ENCODE measurements at places on chromosomes 6 and 20.

DNA sequence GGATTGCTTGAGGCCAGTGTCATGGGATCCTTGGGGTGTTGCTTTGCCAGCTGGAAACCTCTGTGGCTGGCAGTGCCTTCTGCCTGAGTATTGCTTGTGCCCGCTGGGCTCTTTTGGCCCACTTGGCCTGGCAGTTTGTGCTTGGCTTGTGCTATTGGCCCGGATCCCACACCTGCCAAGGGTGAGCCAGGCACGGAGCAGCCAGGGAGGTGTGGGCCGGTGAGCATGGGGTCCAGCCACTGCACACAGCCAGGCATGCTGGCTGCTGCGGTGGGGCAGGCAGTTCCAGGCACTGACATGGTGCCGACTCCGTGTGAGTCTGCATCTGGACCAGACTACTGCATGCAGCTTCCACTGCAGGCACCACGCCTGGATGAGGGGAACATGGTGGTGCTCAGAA lies 62.5 kb upstream of the SYNCRIP start:
- DNase-seq, result no peak

- peak; percentile 6 for DNase-seq
Measured at GRCh38 chr6:30821862-30822784, 62.2 kb upstream of the DDR1 start.

DNA sequence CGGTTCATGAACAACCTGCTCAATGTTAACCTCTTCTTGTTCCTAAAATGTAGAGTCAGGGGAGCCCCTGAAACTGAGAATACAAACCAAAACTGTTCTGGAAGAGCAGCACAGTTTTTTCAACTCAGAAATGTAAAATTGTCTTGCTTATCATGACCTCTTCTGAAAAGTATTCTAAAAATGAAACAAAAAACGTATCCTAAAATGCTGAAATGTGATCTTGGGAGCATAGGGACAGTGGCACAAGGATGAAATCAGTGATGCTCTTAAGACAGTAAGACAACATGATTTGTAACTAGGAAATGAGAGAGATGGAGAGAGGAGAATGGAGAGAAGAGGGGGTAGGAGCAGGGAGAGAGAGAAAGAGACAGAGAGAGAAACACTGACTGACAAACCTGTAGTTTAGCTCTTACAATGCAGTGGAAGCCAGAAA lies 27.5 kb downstream of the NCOA7 start:
- no peak for DNase-seq

- no peak for DNase-seq
Measured at GRCh38 chr6:25155211-25155610, 124.0 kb upstream of the CARMIL1 start.

DNA sequence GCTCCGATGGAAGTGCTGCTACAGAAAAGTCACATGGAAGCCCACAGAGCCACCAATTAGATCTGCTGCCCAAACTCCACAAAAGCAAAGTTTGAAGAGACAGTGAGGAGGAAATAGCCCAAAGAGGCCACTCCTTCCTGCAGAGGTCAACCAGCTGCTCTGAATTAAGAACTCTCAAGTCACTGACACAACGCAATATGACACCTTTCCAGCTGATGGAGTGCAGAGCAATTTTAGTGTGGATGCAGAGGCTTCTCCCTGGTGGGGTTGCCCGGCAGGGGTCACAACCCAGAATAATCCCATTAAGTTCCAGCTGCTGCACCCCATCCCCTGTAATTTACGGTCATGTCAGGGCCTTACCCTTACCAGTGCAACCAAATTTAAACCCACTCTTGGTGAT lies 361.9 kb upstream of the JARID2 start:
- no peak for DNase-seq

GRCh38 chr6:128507337-128508310 lies 12.8 kb downstream of the PTPRK start:
- no peak for DNase-seq

GRCh38 chr20:23002276-23002675 lies 32.8 kb upstream of the SSTR4 start:
- DNase-seq, result no peak

DNA sequence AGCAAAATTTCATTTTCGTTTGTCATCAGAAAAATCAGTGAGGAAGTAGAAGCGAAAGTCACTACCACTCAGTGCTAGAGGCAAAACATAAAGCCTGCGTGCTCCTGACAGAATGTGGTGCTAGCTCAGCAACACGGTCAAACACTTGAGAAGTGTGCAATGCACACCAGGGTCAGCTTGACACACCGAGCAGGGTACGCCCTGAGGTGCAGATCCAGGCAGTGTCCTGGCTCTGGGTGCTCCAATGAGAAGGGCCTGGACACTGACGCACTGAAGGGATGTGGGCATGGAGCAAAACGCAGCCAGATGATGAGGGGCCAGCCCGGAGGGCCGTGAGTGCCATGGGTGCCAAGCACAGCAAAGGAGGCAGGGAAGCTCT lies 5.9 kb downstream of the RNASET2 start:
- DNase-seq, result no peak

DNA sequence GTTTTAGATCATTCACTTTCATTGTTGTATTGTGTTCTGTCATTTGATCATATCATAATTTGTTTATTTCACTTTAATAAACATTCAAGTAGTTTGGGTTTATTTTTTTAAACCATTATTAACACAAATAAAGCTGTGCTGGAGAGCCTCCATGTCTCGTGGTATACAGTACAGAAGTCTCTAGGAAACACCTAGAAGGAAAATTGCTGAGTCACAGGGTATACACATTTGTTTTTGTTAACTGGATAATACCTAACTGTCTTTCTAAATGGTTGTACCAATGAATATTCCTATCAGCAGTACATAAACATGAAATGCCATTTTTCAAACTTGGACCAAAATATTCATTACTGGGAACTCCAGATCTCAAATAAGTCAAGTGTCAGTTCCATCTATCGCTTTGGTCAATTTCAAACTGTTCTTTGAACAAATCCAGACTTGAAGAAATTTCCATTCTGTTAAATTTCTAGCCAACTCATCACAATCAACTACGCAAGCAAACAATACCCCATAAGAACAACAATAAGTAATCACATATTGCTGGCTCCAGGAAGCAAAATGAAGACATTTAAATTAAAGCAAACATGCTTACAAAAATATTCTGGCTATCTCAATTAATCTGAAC lies 138.1 kb downstream of the ATXN1 start:
- DNase-seq, result no peak

DNA sequence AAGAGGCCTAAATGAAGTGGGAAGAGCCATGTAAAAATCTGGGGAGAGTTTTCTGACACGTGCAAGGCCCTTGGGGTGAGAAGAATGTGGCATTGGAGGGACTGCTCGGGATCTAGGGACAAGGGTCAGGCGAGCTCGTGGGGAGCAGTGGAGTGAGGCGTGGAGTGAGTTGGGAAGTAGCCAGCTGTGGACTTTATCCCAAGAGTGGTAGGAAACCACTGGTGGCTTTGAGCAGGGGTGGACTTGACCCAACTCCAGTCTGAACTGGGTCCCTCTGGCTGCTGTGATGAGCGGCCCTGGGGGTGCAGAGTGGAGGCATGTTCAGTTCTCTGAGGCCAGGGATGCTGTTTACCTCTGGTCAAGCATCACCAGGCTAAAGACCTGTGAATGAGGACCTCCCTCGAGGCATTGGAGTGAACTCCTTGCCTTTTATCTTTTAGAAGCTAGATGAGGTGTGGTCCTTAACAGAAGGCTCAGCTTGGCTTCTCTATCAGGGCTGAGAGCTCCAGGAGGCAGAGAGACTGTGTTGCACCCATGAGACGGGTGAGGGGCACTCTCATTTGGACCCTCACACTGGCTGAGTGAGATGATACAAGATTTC lies 20.6 kb downstream of the SLC22A1 start:
- DNase-seq, result no peak

DNA sequence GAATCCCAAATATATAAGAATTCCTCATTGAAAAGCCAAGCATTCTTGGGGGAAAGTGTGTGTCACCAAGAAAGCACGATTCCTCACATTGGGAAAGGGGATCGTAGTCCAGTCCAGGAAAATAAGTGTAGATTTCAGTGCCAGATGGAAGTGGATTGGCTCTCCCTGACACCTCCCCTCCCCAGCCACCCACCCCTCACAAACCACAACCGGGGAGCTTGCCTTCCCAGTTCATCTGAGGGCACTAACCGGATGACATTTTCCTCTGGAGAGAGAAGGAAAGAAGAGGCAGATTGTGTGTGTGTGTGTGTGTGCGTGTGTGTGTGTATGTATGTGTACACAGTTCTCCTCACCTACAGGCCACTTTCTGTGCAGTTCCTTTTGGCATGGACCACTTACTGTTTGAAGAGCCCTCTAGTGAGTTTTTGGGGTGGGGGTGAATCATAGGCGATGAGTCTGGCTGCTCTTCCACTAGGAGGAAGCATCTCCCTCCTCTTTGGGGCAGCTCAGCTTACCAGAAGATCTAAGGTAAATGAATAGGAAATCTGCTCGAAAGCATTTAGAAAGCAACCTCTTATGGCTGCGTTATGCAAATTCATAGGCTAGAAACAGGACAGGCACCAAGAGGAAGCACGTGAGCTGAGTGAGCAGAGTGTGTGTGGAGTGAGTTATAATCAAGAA lies 20.8 kb downstream of the DAAM2 start:
- DNase-seq, result peak; percentile 28

Measured in NCI-H446 treated with DMSO at 0.1 percent for 48 hours (cell line).